Activated CD8-positive, alpha-beta memory T cell treated with anti-CD3 and anti-CD28 coated beads for 24 hours (primary cell): ENCODE measurements at places on chromosomes 2 and 18.

DNA sequence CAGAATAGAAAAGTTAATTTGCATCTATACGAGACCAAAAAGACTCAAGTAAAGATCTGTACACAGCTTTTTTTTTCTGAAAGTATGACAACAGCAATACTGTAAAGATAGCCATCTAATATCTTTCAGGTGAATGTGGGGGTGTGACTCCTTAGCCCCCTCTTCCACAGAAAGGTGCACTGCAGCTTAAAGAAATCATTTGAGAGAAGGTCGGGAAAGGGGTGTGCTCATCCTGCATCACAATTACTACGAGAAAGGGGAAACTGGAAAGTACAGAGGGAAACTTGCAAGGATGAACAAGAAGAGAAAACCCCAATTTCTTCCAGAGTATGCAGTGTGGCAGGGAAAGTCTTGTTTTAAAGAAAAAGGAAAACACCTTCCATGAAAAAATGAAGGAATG is 255.6 kb downstream of the CCDC178 start:
- no peak for DNase-seq

DNA sequence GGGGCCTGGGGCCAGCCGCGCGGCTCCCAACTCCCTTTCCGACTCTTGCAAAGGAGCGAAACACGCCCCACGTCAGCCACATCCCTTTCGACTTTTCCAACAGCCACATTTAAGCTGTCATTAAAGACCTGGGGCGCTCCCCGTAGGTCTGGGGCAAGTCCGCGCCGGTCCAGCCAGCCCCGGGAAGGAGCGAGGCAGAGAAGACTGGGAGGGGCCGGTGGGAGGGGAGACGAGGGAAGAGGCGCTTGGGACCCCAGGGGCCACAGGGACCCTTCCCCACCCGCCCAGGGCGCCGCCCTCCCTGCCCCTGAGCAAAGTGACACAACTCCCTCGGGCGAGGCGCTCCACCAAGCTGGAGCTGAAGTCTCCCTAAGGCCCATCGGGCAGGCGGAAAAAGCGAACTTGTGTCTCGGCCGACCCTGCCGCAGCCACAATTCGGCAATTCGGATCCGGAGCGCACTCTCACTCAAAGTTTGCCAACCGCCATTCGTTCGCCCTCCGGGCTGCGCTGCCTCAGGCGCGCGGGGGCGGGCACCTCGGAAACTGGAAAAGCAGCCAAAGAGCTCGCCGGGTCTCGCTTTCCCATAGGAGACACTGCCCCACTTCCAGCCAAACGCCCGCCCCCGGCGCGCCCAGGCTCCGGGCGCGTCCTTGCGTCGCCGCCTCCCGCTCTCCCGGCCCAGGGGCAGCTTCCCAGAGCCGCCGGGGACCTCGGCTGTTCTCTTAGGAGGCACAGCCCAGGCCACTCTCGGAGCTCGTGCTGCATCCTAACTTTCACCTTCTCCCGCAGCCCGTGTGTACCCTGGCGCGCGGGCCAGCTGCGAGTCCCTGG is 1.1 kb upstream of the KCTD1 start:
- peak; percentile 66 for DNase-seq

DNA sequence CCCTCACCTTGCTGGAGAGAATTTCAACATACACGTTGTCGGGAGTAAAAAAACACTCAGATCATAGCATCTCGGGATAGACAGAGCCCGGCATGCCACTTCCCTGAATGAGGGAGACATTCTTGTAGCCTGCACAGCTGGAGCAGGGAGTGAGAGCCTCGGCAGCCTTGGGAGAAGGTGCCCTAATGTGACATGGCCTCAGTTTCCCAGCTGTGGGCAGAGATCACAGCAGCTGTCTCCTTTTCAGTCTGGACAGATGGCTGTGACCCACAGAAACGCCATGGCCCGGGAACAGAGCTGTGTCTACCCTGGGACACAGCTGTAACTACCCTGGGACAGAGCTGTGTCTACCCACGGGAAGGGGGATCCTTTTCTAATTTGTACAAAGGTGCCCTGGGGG is 55.9 kb downstream of the HS1BP3 start:
- DNase-seq, result no peak

DNA sequence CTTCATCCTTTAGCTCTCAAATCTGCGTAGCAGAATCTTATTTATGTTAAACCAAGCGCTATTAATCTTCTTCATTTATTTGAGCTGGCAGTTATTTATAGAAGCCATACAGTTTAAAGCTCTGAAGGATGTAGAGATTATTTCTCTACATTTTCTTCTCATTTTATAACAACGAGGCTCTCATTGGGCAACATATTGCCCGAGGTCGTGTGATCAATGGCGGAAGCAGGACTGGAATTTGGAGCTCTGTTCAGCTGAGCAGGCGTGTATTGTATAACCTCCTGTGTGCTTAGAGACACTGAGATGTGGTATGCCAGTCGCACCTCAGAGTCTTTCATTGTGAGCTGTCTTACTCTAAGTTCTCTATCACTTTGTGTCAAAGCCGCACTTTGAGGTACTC is 17.5 kb upstream of the DRC1 start:
- DNase-seq, result no peak

GRCh38 chr18:4603955-4604354 is 148.8 kb upstream of the DLGAP1 start:
- no peak for DNase-seq
